ENCODE measurements at places on chromosomes 16 and 17. TPM values are rescaled to one million over a fixed set of nuclear protein-coding genes. Genes with fewer than 3 reads are reported as not detected.

Gene ASPHD1
- total RNA-seq = not detected

Gene CDH13
- not detected for total RNA-seq

GRCh38 chr17:68613739-68614298 lies 12.7 kb upstream of the FAM20A start:
- no peaks in the 10 kb centered on the region for H3K4me1 ChIP-seq
- H3K36me3 ChIP-seq = no peaks in the 10 kb centered on the region
- H3K4me3 ChIP-seq = no peak overlapping the region
- peaks cover 39% of the 10 kb centered on the region for H3K27me3 ChIP-seq

- H3K27ac ChIP-seq = peak overlapping the region; percentile 73
- H3K4me3 ChIP-seq = no peak overlapping the region
- no peaks in the 10 kb centered on the region for H3K27me3 ChIP-seq
- peaks cover 40% of the 10 kb centered on the region for H3K36me3 ChIP-seq
- no peak for DNase-seq
Observed at GRCh38 chr17:80267391-80267790, 6.7 kb downstream of the RNF213 start.

- H3K27ac ChIP-seq = no peak overlapping the region
- peaks cover 2% of the 10 kb centered on the region for H3K36me3 ChIP-seq
Observed at GRCh38 chr16:73054125-73054484, 6.2 kb upstream of the ZFHX3 start.

DNA sequence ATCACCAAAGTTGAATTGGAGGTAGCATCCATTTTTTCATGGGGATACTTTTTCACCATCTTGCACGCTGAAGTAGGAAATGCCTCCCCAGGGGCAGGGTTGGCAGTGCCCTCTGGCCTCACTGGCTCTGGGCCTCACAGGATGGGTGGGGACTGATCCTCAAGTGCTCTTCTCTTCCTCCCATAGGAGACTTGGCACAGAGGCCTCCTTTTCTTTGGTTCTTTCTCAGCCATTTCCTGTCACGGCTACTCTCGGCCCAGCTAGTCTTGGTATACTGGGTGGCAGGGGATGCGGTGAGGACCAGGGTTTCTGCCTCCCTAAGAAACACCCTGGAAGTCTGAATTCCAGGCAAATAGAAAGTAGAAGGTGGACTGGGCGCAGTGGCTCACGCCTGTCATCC lies 58.2 kb downstream of the PECAM1 start:
- no peak overlapping the region for H3K27ac ChIP-seq
- H3K4me3 ChIP-seq = no peak overlapping the region
- H3K36me3 ChIP-seq = peaks cover 7% of the 10 kb centered on the region
- H3K4me1 ChIP-seq = peaks cover under 1% of the 10 kb centered on the region
- no peak for DNase-seq

DNA sequence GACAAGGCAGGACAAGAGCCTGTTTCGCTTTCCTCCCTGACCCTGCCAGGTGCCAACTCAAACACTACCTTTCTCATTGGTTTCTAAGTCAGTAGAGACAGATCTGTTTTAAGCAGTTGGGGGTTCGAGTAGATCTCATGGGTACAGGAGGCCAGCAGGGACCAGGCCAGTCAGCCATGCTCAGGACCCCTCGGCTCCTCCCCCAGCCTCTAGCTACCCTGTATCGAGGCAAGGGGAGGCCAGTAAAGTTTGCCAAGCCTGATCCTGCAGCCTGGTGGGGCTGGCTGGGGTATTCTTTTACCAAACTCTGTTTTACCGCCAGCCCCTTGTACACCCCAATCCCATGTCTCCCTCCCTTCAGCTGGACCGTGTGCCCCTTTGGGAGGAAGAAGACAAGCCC lies 26.6 kb downstream of the OR1D5 start:
- H3K4me3 ChIP-seq = no peak overlapping the region
- no peak overlapping the region for H3K27ac ChIP-seq
- H3K36me3 ChIP-seq = no peaks in the 10 kb centered on the region
- DNase-seq = peak; percentile 19
- H3K27me3 ChIP-seq = no peaks in the 10 kb centered on the region
- H3K4me1 ChIP-seq = no peaks in the 10 kb centered on the region

Gene KRTAP4-1
- not detected for total RNA-seq

GRCh38 chr16:19380328-19380727 lies 37.4 kb upstream of the TMC5 start:
- H3K36me3 ChIP-seq = no peaks in the 10 kb centered on the region
- H3K4me1 ChIP-seq = peaks cover 36% of the 10 kb centered on the region
- peak; percentile 51 for DNase-seq
- peak overlapping the region; percentile 74 for H3K27ac ChIP-seq
- no peak overlapping the region for H3K4me3 ChIP-seq
- H3K27me3 ChIP-seq = peaks cover 39% of the 10 kb centered on the region

Gene ERI2
- total RNA-seq = 21.6 TPM

DNA sequence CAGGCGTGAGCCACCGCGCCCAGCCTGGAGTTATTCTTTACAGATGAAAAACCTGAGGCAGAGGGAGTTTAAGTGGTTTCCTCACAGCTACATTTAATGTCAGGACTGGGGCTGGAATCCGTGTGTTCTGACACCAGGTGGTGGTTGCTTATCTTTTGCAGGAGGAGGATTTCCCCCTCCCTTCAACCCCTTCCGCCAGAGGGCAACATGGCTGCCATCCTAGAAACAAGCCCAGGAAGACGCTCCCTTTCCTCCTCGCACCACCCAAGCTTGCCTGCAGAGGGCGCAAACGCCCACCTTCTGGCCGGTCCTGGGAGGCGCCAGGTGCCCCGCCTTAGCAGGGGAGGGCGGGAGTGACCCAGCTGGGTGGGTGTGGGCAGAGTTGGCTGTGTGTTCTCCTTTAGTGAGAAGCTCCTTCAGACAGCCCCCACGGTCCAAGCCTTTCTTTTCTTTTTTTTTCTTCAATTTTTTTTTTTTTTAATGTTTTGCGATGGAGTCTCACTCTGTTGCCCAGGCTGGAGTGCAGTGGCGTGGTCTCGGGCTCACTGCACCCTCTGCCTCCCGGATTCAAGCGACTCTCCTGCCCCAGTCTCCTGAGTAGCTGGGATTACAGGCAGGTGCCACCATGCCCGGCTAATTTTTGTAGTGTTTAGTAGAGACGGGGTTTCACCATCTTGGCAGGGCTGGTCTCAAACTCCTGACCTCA lies 9.9 kb upstream of the RAP1GAP2 start:
- DNase-seq = peak; percentile 93
- peaks cover 33% of the 10 kb centered on the region for H3K27me3 ChIP-seq
- H3K36me3 ChIP-seq = no peaks in the 10 kb centered on the region
- peaks cover 15% of the 10 kb centered on the region for H3K4me1 ChIP-seq
- peak overlapping the region; percentile 46 for H3K27ac ChIP-seq
- no peak overlapping the region for H3K4me3 ChIP-seq

DNA sequence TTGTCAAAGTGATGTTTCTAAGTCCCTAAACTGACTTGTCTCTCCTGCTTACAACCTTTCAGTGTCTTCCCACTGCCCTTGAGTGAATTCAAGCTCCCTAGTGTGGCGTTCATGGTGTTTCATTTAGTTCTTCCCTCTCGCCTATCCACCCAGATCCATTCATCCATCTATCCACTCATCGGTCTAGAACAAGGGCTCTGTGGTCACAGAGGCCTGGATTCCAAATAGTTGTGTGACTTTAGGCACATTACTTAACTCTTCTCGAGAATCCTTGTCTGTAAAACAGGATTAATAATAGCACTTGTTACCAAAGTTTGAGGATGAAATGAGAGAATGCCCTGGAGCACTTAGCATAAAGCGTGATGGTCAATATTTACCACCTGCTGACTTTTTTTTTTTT lies 870 bp upstream of the TAC4 start:
- no peak overlapping the region for H3K27ac ChIP-seq
- H3K4me3 ChIP-seq = no peak overlapping the region
- H3K4me1 ChIP-seq = peaks cover 20% of the 10 kb centered on the region
- DNase-seq = no peak
- no peaks in the 10 kb centered on the region for H3K36me3 ChIP-seq
- peaks cover 14% of the 10 kb centered on the region for H3K27me3 ChIP-seq

GRCh38 chr17:32112416-32112815 lies 29.9 kb upstream of the RHOT1 start:
- H3K27ac ChIP-seq = no peak overlapping the region
- no peak overlapping the region for H3K4me3 ChIP-seq
- H3K36me3 ChIP-seq = no peaks in the 10 kb centered on the region
- DNase-seq = no peak

Gene IL17C
- 0.29 TPM for total RNA-seq

Gene AATK
- total RNA-seq = 0.06 TPM

DNA sequence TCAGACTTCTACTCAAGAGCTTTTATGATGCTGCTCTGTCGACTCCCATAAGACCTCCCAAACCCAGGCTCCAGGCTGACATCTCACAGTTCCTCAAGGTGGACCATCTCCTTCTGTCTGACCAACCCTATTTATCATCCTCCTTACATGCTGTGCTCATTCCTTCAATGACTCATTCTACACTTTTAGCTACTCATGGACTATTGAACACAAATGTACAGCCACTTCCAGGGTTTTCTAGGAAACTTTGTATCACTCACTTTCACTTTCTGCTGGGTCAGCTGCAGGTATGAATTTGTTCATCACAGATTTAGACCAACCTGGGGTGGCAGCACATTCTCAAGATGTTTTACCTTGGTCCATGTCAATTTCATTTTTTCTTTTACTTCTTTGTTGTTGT lies 162.4 kb upstream of the FAM20A start:
- H3K36me3 ChIP-seq = no peaks in the 10 kb centered on the region
- peaks cover 7% of the 10 kb centered on the region for H3K27me3 ChIP-seq
- DNase-seq = no peak
- H3K4me3 ChIP-seq = no peak overlapping the region
- H3K4me1 ChIP-seq = peaks cover 17% of the 10 kb centered on the region

DNA sequence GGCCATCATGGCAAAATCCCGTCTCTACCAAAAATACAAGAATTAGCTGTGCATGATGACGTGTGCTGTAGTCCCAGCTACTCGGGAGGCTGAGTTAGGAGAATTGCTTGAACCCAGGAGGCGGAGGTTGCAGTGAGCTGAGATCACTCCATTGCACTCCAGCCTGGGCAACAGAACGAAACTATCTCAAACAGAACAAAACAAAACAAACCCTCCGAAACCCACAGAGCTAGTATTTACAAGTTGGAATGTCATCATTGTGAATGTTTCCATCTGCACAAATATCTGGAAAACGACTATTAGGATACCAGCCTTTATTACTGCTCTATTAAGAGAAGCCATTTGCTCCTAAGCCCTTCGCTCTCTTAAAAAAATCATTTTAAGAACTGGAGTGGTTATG lies 26.0 kb downstream of the SMARCE1 start:
- peaks cover 60% of the 10 kb centered on the region for H3K4me1 ChIP-seq
- no peak overlapping the region for H3K27ac ChIP-seq
- H3K27me3 ChIP-seq = no peaks in the 10 kb centered on the region
- no peaks in the 10 kb centered on the region for H3K36me3 ChIP-seq
- no peak overlapping the region for H3K4me3 ChIP-seq

GRCh38 chr17:76585033-76585648 lies 519 bp downstream of the ST6GALNAC2 start:
- peaks cover 58% of the 10 kb centered on the region for H3K27me3 ChIP-seq
- no peak overlapping the region for H3K27ac ChIP-seq
- no peak for DNase-seq
- H3K4me1 ChIP-seq = peaks cover 6% of the 10 kb centered on the region

DNA sequence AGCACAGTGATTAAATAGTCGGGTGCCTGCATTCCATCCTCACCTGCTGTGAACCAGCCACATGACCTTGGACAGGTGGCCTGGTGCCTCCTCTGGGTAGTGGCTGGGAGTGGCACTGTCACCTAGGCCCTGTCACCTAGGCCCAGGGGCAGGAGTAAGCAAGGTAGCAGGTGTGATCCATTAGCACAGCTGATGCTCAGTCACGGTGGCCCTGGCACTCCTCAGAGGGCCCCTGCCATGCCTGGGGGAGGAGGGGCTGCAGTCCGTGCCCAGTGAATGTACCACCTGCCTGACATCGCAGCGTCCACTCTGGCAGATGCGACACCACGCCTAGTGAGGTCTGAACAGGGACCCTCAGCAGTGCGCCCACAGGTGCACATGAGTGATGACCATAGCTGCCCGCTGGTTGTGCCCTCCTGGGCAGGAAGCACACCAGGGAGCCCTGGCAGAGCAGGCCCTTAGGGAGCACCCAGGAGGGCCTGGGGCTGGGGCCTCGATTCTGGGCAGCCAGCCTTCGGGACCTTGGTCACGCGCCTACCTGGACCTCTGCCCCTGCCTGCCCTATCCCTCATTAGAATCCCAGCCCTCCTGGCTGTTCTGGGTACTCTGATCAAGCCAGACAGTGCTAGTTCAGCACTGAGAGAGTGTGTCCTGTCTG lies 33.1 kb upstream of the CRISPLD2 start:
- DNase-seq = no peak
- H3K36me3 ChIP-seq = no peaks in the 10 kb centered on the region
- no peak overlapping the region for H3K4me3 ChIP-seq
- no peak overlapping the region for H3K27ac ChIP-seq

DNA sequence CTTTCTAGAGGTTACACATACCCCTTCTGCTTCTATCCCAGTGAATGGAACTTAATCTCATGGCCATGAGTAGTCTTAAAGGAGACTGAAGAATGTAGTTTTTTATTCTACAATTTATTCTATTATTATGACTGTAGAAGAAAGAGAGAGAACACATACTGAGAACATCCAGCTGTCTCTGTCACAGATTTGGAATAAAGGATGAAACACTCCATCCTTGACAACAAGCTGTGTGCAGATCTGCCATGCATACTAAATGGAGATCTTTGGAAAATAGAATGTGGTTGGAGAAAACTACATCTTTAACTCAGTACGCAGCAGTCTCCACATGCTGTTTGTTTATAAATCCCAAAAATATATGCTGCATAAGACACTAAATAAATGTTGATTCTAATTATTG lies 54.1 kb upstream of the NUDT7 start:
- no peak overlapping the region for H3K4me3 ChIP-seq
- no peaks in the 10 kb centered on the region for H3K4me1 ChIP-seq
- H3K27ac ChIP-seq = no peak overlapping the region
- H3K27me3 ChIP-seq = peaks cover 8% of the 10 kb centered on the region
- H3K36me3 ChIP-seq = no peaks in the 10 kb centered on the region

GRCh38 chr16:71917900-71918299 lies 22.6 kb downstream of the IST1 start:
- H3K27ac ChIP-seq = no peak overlapping the region
- H3K4me3 ChIP-seq = no peak overlapping the region
- peaks cover 17% of the 10 kb centered on the region for H3K4me1 ChIP-seq
- DNase-seq = no peak
- peaks cover 82% of the 10 kb centered on the region for H3K36me3 ChIP-seq

DNA sequence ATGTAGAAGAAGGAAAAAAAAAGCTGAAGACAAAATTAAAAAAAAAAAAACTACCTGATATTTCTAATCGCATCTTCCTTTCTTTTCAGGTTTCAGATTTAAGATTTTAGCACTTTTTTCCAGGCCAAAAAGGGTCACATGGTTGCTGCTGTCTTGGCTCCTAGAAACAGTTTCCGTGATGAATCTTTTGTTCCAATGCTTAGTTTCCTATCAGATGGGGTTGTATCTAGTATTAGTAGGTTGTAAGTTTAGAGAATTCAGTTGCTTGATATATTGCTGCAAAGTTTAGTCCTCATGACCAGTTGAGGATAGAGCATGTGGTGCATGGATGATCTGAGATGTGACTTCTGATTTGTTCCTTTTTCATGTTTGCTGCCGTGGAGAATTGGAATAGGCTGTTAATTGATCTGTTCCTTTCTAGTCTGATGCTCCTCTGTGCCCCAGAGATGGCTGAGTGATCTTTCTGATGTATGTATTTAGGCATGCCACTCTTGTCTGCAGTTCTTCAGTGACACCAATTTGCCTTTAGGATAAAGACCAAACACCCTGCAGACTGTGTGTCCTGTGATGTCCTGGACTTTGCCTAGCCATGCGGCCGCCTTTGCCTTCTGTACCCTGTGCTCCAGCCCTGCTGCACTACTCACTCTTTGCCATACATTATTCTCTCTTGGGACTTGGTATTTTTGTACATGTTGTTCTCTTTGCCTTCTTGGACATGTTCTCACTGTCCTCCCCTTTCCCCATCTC lies 94.0 kb downstream of the MRTFB start:
- H3K27ac ChIP-seq = no peak overlapping the region
- no peak for DNase-seq
- no peak overlapping the region for H3K4me3 ChIP-seq
- H3K27me3 ChIP-seq = no peaks in the 10 kb centered on the region

All from activated CD8-positive, alpha-beta memory T cell treated with anti-CD3 and anti-CD28 coated beads, Interleukin-2, amount 10 ng/mL, durations not matched to agents 7 days and 5 days (primary cell).